ENCODE measurements at places on chromosomes 4 and X. TPM values are rescaled to one million over a fixed set of nuclear protein-coding genes. Genes with fewer than 3 reads are reported as not detected.

DNA sequence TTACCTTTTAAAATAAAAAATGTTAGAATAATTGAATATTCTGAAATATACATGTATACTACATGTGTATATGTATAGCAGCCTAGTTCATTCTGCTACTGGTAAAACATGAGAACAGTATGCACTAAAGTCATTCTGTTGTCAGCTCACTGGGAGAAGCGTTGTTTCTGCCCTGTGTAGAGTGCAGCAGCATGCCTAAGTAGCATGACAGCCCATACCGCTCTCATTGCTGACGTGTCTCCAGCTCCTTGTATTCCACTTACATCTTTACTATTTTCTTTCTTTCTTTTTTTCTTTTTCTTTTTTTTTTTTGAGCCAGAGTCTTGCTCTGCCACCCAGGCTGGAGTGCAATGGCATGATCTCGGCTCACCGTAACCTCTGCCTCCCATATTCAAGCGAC is 90.7 kb downstream of the KLHL8 start:
- no peak for DNase-seq

GRCh38 chr4:141565379-141566089 is 70.8 kb upstream of the IL15 start:
- DNase-seq, result no peak

DNA sequence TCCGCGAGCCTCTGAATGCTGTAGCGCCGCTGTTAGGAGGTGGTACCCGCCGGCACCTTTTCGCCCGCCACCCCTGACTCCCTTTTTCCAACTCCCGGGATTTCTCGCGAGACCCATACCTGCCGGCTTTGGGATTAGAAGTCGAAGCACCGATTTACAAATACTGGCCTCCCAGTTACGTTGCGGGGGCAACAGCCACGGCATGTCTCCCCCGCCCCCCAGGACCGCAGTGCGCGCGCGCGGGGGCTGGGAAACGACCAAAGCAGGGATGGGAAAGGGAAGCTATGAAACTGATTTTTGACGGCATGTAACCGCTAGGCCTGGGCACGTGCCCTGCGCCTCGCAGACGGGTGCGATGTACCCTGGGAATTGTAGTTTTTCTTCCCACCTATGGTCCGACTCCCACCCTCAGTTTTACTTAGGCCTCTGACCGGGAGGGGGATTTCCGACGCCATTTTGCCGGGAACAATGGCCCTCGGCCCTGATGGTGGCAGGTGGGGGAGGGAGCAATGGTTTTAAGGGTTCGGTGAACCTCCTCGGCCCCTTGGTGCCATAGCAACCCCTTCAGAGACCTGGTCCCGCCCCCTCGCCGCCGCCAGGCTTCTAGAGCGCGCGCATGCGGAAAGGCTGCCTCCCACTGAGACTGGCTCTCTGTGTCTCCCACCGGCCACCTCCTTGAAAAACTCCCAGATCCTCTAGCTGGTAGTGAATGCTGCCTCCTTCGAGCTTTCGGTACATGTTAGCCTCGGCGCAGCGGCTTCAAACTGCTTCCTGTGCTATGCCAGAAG is 772 bp upstream of the WNK3 start:
- DNase-seq, result peak; percentile 83

DNA sequence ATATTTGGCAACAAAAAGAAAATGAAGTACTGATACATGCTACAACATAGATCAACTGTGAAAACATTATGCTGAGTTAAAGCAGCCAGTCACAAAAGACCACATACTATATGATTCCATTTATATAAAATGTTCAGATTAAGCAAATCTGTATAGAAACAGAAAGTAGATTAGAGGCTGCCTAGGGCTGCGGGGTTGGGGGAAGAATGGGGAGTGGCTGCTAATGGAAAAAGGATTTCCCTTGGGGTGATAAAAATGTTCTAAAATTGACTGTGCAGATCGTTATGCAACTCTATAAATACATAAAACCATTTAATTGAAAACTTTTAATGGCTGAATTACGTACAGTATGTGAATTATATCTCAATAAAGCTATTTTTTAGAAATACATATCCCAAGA is 46.8 kb downstream of the NEK1 start:
- DNase-seq, result no peak

- no peak for DNase-seq
These were observed 31.2 kb downstream of the ZNF827 start for GRCh38 chr4:145907390-145907789.

The RNF150 gene
- 8.7 TPM for total RNA-seq
